ENCODE measurements at places on chromosomes 5 and 9. TPM values are rescaled to one million over a fixed set of nuclear protein-coding genes. Genes with fewer than 3 reads are reported as not detected.

The SOX30 gene
- total RNA-seq = 0.10 TPM

The LCN2 gene
- not detected for total RNA-seq

The MEGF9 gene
- total RNA-seq = 6.7 TPM

The GABRA1 gene
- total RNA-seq = not detected

The FBXL7 gene
- total RNA-seq = not detected

All from activated CD8-positive, alpha-beta T cell treated with anti-CD3 and anti-CD28 coated beads, Interleukin-2, amount 10 ng/mL, durations not matched to agents 7 days and 5 days (primary cell).